ENCODE measurements at places on chromosomes 5 and 9. TPM values are rescaled to one million over a fixed set of nuclear protein-coding genes. Genes with fewer than 3 reads are reported as not detected.
A peak's percentile ranks its signal among the peaks of the same experiment; 100 is the strongest.

Gene PNPLA7
- total RNA-seq = 21.4 TPM

Gene ENTREP1
- total RNA-seq = 7.6 TPM

Gene CEL
- not detected for total RNA-seq

Gene CSF1R
- total RNA-seq = 34.9 TPM

Gene FAM221B
- not detected for total RNA-seq

Gene CREBRF
- 9.4 TPM for total RNA-seq

Gene REXO4
- 11.2 TPM for total RNA-seq

Gene AGXT2
- not detected for total RNA-seq

Gene SPINK9
- total RNA-seq = not detected

DNA sequence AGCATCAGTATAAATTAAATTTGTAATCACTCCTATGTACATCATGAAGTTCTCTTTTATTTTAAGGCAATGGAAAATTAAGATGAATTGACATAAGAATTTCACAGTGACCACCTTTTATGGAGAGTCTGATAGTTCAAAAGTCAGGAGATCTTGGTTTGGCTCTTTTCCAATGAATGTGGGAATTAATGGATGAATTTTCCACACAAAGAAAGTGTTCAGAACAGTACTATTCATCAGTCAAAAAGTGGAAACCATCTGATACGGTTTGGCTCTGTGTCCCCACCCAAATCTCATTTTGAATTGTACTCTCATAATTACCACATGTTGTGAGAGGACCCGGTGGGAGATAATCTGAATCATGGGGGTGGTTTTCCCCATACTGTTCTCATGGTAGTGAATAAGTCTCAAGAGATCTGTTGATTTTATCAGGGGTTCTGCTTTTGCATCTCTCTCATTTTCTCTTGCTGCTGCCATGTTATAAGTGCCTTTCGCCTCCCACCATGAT is 24.5 kb downstream of the CCDC125 start:
- no peak for DNase-seq

GRCh38 chr9:124297551-124297901 is 39.8 kb downstream of the NEK6 start:
- DNase-seq = peak; percentile 85

DNA sequence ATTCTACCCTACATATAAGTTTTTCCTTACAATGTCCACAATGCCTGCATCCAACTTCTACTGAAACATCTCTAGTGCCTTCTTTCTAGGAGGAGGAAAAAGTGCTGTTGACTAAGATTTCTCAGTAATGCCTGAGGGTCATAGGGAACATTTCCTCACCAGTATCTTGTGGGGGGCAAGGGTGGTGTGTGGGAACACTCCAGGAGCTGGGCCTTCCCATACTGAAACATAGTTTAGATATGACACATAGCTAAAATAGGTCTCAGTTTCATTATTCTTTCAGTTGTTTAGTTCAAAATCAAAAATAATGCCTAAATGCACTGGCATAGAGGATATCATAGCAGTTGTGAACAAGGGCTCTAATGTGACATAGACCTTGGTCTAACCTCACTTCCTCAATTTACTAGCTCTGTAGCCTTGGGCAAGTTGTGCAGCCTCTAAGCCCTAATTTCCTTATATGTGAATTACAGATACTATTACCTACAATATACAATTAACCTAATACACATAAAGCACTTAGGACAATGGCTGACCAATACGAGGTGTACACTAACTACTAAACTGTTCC is 66.1 kb downstream of the HAPLN1 start:
- no peak for DNase-seq

- DNase-seq = no peak
These were observed 173.7 kb upstream of the SPEF2 start for GRCh38 chr5:35443803-35444595.

DNA sequence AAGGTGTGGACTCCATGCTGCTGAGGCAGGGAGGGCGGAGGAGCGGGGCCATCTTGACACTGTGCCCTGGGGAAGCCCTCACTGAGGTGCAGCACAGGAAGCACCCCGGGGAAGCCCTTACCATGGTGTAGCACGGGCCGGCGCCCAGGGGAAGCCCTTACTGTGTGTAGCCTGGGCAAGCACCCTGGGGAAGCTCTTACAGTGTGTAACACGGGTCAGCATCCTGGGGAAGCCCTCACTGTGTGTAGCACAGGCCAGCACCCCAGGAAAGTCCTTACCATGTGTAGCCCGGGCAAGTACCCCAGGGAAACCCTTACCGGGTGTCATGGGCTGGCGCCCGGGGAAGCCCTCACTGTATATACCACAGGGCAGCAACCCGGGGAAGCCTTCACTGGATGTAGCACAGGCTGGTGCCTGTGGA is 62.6 kb upstream of the ZNF354B start:
- no peak for DNase-seq

GRCh38 chr5:122362361-122362760 is 50.3 kb downstream of the SNCAIP start:
- DNase-seq = no peak

DNA sequence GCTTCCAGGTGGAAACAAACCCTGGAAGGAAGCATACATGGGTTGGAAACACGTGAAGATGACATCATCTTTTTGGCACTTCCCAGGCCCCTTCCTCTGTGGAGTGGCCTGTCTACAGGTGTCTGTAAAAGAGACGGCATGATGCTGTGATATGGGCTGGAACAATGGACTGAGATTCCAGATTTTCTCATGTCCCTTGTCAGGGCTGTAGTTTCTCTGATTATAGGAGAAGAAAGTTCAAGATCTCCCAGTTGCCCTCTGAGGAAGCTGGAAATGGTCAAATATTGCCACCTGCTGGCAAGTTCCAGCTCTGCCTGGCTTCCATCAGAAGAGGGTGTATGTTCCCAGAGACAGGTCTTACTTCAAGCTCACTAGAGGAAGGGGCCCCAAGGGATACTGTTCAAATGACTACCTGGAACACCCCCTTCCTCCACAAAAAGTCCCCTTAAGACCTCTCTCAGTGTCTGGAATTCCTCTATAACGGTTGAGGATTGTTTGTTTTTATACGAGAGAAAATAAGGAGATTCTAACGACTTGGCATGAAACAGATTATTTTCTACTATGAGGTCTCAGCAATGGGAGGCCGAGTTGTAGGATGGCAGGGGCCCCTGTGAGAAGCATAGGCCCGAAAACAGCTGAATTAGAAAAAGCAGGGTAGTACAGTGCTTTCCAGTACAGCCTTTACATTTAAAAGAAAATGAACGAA is 7.3 kb upstream of the ANXA6 start:
- DNase-seq = peak; percentile 82

DNA sequence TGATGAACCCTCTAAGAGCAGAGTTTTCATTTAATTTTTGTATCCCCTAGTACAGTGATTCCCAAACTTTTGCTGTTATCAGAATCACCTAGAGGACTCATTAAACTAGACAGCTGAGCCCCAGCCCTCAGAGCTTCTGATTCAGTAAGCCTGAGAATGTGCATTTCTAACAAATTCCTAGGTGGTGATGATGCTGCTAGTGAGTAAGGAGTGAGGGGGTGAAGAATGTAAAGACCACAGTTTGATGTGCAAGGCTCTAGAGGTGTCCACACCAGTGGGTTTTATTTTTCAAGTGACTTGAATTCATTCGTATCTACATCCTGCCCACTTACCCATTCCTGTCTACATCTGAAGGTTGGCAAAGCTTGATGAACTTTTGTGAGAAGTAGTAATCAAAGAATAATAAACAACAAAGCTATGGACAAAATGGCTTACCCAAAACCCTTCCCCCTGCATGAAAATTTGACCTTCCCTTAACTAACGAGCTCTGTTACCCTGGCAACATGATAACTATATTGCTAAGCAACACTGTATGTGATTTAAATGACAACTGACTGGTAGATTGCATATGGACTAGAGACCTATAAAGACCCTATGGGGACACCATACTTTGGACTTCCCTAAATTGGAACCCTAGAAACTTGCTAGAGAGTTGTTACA is 35.2 kb downstream of the DTWD2 start:
- no peak for DNase-seq

- peak; percentile 39 for DNase-seq
These were observed 398.0 kb downstream of the PSAT1 start for GRCh38 chr9:78694974-78695373.

DNA sequence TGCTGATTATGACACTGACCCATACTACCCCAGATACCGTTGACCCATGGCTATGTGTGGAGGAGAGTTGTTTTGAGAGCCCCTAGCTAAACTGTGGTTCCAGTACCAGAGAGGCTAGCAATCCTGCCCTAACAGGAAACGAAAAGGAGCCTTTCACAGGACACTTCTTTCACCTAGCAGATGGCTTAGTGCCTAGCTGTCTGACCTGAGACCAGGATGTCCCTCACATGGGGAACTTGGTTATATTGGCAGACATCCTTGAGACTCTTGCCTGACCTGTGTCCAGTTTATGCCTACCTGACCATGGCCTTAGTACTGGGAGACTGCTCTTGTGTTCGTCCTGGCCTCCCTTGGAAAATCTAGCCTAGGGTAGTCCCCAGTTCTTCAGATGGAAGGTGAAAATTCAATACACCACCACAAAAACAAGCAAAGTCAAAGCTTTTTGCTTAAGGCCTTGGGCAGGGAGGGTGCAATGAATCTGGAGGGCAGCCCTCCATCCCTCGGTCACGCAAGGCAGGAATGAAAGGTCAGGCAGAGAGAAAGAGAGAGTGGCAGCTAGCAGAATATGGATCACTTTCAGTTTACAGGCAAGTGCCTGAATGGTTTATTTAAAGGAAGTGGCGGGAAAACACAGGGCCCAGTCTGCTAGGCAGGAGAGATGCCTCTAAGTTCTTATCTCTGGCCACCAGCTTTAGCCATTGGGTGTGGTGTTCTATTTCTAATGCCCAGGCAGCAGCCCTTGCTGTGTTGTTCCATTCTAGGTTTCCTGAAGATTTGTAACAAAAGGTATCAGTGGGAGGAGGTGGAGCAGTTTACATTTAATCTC is 16.4 kb upstream of the ZNF474 start:
- DNase-seq = no peak

DNA sequence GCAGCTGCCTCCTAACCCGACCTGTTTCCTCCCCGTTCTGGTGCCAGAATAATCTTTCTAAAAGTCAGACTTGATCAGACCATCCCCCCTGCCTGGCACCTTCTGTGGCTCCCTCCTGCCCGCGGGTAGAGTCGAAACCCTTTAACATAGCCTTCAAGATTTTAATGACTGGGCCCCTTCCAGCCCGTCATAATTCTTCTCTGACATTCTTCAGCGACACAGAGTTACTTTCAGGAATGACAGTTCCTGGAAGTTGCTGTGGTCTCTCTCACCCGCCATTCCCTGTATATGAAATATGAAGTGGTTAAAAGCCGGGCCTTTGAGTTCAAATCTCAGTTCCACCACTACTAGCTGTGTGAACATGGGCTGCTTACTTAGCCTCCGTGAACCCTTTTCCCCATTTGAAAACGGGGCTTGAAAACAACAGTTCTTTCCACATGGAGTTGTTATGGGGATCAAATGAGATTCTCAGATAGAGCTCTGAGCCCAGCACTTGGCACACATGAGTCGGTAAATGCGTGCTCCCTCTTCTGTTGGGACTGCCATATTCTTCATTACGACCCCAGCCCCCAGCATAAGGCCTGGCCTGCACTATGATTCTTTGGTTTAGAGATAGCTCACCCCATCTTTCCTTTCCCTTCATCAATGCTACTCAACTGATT is 737 bp downstream of the NANS start:
- no peak for DNase-seq

All from stomach (tissue), 19 donors.